ENCODE measurements at places on chromosomes 7 and 10.

- no peak for DNase-seq
These were observed 8.1 kb downstream of the SEMA3D start for GRCh38 chr7:85178531-85179298.

- no peak for DNase-seq
These were observed 159.8 kb downstream of the MAGI2 start for GRCh38 chr7:79293655-79294142.

- no peak for DNase-seq
These were observed 261.1 kb upstream of the CSTF2T start for GRCh38 chr10:51960494-51960895.

- no peak for DNase-seq
These were observed 111.7 kb upstream of the MBL2 start for GRCh38 chr10:52883996-52884871.

DNA sequence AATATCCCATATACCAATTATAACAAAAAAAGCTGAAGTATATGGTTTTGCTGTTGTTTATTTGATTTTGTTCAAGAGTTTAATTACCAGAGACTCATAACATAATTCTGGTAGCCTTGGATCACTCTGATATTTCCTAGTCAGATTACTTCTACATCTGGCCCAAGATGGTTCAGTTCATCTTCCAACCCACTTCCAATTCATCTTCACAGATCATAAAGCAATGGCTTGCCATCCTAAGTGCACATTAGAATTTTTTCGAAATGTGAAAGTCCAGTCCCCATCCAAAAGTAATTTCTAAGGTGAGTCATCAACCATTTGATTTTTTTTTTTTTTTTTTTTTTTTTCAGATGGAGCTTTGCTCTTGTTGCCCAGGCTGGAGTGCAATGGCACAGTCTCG, 8.0 kb upstream of the HIBADH start:
- DNase-seq, result no peak

- no peak for DNase-seq
These were observed 928.7 kb downstream of the IPMK start for GRCh38 chr10:57338823-57339558.

- no peak for DNase-seq
These were observed 7.7 kb downstream of the CTBP2 start for GRCh38 chr10:125152450-125153368.

DNA sequence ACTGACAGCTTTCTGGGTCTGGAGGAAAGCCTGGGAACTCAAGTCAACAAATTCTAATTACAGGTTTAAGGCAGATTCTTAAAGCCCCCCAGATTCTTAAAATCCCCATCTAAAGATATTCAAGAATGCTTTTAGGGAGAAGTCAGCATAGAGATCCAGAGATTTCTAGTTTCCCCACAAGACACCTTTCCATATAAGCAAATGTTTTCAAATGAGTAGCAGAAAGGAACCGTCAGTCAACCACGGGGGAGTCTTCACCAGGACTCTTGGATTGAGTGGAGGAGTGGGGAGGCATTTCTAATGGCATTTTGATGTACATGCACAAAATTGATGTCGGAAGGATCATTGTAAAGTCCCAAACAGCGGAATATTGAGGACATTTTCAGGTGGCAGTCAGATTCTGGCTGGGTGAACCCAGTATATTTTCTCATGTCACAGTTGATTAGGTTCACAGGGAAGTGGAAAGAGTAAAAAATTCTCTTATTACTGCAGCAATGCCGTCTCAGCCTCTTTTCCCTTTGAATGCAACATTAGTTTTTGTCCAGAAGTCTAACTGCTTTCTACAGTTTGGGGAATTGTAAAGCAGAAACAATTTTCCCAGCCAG, 191.7 kb upstream of the YAE1 start:
- no peak for DNase-seq

DNA sequence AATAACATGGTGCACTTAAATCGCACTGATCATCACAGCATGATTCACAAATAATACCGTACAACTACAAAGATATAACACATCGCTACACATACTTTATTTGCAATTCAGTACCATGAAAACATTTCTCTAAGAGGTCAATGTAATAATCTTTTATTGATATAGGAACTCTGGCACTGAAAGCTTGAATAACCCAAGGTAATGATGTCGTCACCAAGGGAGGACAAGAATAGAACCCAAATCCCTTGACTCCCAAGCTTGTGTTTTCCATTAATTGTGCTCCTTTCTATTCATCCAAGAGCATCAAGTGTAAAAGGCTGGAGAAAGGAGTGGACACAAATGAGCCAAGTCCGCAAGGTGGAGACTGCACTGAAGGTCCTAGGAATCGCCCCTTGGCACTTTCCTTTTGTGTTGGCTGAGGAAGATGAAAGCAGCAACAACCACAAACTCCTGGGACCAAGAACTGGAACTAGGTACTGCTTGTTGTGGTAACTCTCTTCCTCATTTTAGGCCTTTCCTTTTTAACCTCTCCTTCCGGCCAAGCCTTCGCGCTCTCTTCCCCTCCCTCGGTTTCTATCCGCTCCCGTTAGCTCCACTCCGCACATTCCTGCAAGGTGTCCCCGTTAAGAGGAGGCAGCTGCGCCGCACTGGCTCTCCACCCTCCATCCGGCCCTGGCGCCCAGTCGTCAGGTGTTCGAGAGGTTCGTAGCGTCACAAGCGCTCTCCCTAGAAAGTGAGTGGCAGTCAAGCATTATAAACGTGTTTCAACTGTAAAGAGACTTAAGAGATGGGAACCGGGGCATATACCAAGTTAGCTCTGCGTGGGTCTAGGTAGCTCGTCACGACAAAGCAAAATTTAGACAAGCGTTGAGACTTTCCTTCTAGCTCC, 1.0 kb upstream of the CBLL1 start:
- peak; percentile 79 for DNase-seq

GRCh38 chr7:98840722-98841121, 29.1 kb downstream of the TMEM130 start:
- DNase-seq, result no peak

GRCh38 chr7:42961170-42961569, 29.0 kb downstream of the MRPL32 start:
- DNase-seq, result no peak

DNA sequence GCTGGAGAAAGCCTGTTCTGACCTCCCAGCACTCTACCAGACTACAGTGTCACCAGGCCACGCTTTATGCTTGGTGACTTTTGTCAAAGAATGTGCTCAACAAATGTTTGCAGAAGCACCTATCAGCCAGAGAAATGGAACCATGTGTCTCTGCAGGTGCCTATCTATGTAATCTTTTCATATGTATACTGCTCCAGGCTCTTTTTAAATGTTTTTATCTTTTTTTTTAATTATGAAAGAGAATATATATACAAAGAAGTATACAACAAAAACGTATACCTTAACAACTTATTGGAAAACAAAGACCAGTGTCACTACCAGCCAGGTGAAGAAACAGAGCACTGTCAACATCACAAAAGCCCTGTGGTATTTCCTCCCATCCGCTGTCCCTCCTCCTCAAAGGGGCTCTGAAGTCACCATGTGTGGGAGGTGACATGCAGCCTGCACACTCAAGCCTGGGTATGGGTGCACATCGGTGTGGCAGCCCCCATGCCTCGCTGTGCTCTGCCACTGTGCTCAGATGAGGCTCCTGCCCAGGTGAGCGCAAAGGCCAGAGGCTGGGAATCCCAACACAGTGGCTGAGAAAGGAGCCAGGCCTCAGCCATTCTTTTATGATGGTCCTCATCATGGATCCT, 120.6 kb downstream of the CLEC2L start:
- no peak for DNase-seq

DNA sequence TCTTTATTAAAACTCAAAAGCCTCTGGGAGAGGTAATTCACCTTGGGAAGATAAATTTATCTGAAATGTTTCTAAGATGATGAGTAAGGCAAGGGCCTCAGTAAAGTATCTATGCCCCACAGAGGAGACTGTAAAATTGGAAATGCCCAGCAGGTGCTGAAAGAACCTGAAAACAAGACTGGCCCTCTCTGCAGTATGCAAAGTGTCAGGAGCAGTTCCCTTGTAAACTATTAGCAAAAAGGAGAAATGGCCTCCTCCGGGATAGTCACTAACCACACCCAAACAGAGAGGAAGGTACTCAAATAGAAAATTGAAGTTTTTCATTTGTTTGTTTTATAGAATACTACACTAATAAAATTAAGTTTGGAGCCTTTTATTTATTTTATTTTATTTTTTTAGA, 81.2 kb downstream of the FZD1 start:
- no peak for DNase-seq

DNA sequence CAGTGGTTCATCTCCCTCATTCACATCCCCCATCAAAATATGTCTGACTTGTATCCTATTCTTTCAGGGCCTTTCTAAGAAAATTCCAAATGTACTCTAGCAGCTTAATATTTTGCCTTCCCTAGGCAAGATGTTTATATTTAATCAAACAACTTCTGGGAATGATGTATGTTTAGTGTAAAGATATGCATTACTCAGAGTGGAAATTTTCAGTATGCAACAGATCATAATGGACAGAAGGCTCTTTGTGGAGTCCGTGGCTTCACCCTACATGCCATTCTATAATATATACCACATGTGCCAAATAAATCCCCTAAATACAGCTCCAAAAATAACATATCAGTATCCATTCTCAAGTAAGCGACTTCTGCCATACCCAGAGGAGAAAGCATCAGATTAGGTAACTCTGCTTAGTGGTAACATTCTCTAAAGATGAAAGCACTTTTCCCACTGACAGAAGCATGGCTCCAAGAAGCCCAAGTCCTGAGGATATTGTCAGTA, 316.6 kb downstream of the KCNMA1 start:
- no peak for DNase-seq

GRCh38 chr7:71637578-71637977, 505.6 kb downstream of the GALNT17 start:
- DNase-seq, result no peak

DNA sequence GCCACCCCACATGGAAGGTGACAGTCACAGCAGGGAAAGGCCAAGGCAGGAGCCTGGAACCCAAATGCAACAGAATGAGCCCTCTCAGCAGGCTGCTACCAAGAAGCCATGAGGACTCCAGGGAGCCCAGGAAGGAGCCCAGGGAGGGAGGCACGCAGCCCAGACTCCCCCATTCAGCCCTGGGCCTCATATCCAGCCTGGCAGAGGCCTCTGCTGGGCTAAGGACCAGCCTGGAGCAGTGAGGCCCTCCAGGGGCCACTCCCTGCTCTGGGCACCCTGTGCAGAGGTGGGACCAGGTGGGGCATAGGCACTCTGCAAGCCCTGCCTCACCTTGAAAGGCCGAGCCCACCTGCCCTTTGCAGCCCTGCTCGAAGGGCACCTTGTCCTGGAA, 25.8 kb upstream of the ZNF488 start:
- DNase-seq, result no peak

- DNase-seq, result peak; percentile 60
These were observed 4.4 kb upstream of the MAD1L1 start for GRCh38 chr7:2237109-2237602.

- no peak for DNase-seq
These were observed 216.5 kb upstream of the TMEM196 start for GRCh38 chr7:19989906-19990305.

- DNase-seq, result no peak
These were observed 39.1 kb downstream of the PDE1C start for GRCh38 chr7:32030904-32031692.

- DNase-seq, result no peak
These were observed 645 bp downstream of the SLC26A4 start for GRCh38 chr7:107661081-107661864.

DNA sequence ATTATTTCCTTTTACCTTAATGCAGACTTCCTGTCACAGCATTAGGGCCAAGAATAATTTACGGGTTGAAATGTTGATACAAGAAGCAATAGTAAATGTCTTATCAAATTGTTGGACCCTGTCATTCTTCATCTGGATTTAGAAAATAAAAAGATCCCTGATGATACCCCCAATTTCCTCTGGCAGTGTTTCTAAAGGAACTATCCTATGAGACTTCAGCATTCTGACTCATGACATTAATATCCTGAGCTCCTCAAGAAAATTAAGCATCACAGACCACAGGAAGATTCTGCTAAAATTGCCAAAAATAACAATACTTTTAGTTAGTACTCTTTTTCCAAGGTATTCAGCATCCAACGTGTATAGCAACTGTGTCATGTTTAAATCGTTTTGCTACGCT, 490.5 kb upstream of the ANKRD30A start:
- no peak for DNase-seq

DNA sequence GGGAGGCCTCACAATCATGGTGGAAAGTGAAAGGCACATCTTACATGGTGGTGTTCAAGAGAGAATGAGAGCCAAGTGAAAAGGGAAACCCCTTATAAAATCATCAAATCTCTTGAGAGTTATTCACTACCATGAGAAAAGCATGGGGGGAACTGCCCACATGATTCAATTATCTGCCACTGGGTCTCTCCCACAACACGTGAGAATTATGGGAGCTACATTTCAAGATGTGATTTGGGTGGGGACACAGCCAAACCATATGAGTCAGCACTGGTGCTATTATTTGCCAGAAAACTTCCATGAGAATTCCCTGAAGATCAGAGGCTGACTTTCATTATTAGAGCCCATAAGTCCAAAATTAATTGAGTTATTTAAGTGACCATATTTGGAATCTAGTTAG, 1001.2 kb upstream of the POT1 start:
- DNase-seq, result no peak

GRCh38 chr7:8360564-8361153, 72.8 kb upstream of the NXPH1 start:
- DNase-seq, result no peak

GRCh38 chr7:85602196-85602595, 415.3 kb upstream of the SEMA3D start:
- DNase-seq, result no peak

DNA sequence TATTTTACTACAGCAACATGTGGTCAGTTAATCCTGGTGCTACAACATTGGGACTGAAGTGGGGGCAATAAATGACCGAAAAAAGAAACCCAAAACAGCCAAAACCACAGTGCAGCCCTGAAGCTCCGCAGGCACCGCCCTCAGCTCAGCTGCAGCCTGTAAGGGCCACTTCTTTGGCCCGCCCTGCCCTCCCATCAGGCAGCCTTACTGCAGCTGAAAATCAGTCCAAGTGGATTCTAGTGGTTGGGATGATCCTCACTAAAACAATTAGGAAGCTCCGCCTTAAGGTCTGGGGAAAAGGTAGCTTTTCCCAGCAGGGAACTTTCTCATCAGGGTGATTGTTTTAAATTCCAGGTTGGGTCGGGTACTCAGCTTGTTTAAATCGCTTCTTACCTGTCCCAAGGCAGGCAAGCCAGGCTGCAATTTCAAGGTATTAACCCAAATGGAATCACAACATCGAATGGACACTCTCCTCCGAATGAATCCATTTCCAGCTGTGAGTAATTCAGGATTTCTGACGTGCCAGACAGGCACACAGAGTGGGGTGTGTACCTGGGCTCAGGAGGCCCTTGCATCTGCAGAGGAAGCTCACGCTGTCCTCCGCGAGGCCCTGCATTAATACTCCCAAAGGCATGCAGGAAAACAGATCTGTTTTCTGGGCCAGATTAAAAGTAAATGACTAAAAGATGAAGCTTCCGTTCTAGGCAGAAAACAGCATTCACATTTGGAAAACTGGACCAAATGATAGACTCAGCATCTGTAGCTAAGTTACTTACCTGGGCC, 104.3 kb downstream of the CREB5 start:
- no peak for DNase-seq

GRCh38 chr7:75596727-75597614, 104.9 kb downstream of the SPDYE5 start:
- DNase-seq, result no peak

- DNase-seq, result no peak
These were observed 197.4 kb downstream of the ELMO1 start for GRCh38 chr7:37251222-37251621.
